Heart right ventricle (tissue), 16 donors: ENCODE measurements at places on chromosomes 1 and 21. TPM values are rescaled to one million over a fixed set of nuclear protein-coding genes. Genes with fewer than 3 reads are reported as not detected.
A peak's percentile ranks its signal among the peaks of the same experiment; 100 is the strongest.

BNIPL gene
- 0.32 TPM for total RNA-seq

SPRR2B gene
- total RNA-seq = not detected

GRCh38 chr1:28905921-28906666 lies 8.3 kb upstream of the EPB41 start:
- DNase-seq = no peak

DNA sequence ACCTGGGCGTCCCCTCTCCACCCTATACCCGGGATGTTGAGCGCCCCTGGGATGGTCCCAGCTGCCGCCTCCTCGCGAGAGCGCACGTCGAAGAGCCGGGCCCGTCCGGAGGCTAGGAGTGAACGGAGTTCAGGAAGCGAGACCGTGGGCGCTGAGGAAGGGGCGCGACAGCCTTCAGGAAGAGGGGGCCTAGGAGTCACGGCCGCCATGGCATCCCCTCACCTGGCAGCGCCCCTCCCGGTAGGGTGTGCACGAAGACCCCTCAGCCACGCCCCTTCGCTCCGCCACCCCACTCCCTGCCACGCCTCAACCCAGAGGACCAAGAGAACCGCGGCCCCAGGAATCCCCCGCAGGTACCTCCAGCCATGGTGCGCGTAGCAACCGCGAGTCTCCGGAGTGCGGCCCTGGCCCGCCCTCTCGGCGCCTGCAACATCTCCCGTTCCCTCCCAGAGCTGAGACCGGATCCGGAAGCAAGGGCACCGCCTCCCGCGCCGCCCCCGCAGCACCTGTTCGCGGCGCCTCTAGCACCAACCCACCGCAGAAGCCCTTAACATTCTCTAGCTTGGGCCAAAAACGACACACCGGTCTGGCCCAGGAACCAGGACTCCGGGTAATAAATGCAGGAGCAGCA lies at the start of gene TSTD1:
TSS of gene TSTD1 (minus strand) at position 442 of the 631 bp plus-strand sequence. CDS start at position 367, 75 bp downstream.
- DNase-seq = peak; percentile 55

DNA sequence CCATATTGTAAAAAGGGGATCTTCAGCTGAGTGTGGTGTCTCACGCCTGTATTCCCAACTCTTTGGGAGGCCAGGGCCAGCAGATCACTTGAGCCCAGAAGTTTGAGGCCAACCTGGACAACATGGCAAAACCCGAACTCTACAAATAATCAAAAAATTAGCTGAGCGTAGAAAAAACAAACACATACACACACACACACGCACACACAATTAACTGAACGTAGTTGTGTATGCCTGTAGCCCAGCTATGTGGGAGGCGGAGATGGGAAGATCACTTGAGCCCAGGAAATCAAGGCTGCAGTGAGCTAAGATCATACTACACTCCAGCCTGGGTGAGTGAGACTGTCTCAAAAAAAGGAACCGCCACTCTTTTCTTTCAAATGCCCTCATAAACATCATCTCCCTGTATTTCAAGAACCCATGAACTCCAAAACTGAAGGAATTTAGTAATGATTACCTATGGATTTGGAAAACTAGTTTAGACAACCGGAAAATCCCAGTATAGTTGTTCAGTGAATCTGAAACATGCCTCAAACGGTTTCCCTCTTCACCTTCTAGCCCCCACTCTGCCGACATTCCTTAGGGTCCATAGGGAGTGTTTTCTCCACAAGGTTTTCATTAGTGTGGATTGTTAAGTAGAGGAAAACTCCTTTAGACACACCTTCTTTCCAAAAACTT lies 4.5 kb downstream of the TXNIP start:
- no peak for DNase-seq
